ENCODE measurements at places on chromosomes 7 and 10. TPM values are rescaled to one million over a fixed set of nuclear protein-coding genes. Genes with fewer than 3 reads are reported as not detected.
A peak's percentile ranks its signal among the peaks of the same experiment; 100 is the strongest.

Gene LEP
- not detected for total RNA-seq

Gene IPMK
- total RNA-seq: 4.5 TPM

GRCh38 chr7:123191132-123191531 lies 8.6 kb downstream of the SLC13A1 start:
- no peak for DNase-seq

Gene SFMBT2
- 1.4 TPM for total RNA-seq

DNA sequence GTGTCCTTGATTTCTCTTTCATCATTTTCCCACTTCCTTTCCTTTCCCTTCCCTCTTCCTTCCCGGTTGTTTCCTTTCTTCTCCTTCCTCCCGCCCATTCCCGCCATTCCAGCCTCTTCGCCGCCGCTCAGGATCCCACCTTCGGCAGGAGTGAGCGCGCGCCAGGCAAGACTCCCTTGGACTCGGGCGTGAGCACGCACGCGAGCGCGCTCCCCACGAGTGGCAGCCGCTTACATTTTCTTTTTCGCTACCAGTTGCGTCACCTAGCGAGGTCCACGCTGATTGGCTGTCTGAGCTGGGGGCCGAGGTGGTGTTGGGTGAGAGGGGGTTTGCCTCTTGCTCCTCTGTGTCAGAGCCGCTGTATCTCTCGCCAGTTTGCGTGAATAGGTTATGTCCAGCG lies 11.8 kb downstream of the ZAN start:
- no peak for DNase-seq

DNA sequence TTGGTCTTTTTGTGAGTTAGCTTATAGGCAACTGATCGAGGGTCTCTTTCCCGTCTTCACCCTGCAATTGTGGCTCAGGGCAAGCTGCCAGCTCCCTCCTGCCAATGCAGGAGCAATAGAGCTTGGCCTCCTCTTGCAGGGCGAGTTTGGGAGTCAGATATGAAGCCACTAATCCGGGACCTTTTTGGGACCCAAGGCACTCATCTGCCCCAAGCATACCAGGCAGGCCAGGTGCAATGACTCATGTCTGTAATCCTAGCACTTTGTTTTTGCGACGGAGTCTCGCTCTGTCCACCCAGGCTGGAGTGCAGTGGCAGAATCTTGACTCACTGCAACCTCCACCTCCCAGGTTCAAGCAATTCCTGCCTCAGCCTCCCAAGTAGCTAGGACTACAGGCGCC lies 21.1 kb downstream of the LIMK1 start:
- DNase-seq: no peak

Gene TDRD1
- total RNA-seq: not detected

Gene ZNF777
- 14.6 TPM for total RNA-seq

Gene CNNM1
- 0.42 TPM for total RNA-seq

Gene ADIRF
- 107 TPM for total RNA-seq

Gene LRRC17
- total RNA-seq: 0.27 TPM

- peak; percentile 29 for DNase-seq
Observed at GRCh38 chr7:15503603-15504290, 58.1 kb downstream of the AGMO start.

Gene SFTPA1
- not detected for total RNA-seq

Gene XRCC2
- total RNA-seq: 9.3 TPM

- peak; percentile 97 for DNase-seq
Observed at GRCh38 chr7:116271963-116272886, 61.9 kb downstream of the TES start.

Gene ASZ1
- total RNA-seq: not detected

DNA sequence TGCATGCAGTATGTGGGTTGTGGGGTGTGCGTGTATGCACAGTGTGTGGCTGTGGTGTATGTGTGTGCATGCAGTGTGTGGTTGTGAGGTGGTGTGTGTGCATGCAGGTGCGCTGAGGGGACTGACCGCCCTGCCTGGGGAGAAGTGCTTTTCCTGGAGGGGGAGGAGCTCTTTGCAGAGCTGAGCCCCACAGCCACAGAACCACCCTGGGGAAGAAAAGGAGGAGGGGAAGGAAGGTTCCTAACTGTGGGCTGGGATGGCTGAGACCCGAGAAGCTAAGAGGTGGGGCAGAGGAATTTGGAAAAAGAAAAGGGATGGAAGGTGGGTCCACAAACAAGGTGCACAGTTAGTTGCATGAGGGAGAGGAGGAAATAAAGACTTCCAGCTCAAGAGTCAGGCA lies at the start of gene TRPV5:
TRPV5 (minus strand) TSS at position 123 of the 400 bp plus-strand sequence. CDS start 287 bp downstream, outside the sequence.
- DNase-seq: no peak

Data from foreskin keratinocyte (primary cell).